Vagina (tissue), 2 donors: ENCODE measurements at places on chromosomes 6 and 20.

DNA sequence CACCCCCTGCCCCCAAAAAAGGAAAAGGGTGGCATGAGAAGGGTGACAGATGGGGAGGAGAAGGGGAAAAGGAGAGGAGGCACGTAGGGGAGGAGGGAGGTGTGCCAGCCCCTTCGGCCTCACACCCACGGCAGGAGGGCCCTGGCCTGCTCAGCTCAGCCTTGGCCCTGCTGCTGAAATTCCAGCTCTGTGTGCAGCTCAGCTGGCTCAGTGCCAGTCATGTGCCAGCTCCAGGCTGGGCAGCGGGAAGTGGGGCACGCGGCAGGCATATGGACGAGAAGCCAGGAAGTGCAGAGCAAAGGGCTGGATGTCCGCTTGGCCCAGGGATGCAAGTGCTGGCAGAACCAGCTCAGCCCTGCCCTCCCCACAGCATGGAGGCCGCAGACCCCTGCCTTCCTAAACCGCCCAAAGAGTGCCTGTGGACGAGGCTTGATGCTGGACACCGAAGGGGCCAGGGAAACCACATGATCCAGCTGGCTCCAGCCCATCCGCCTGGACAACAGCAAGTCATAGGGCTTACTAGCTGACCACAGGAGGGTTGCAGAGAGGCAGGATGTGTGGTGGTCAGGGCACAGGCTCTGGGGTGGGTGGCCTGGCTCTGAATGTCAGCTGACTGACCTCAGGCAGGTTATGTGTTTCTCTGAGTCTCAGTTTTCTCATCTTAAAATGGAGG lies 60.2 kb downstream of the NOL4L start:
- DNase-seq, result no peak

GRCh38 chr6:119096721-119097565 lies 18.5 kb upstream of the FAM184A start:
- peak; percentile 93 for DNase-seq

GRCh38 chr6:151269321-151269995 lies 29.7 kb downstream of the AKAP12 start:
- DNase-seq, result no peak

- no peak for DNase-seq
Observed at GRCh38 chr6:50936277-50936681, 117.6 kb downstream of the TFAP2B start.

DNA sequence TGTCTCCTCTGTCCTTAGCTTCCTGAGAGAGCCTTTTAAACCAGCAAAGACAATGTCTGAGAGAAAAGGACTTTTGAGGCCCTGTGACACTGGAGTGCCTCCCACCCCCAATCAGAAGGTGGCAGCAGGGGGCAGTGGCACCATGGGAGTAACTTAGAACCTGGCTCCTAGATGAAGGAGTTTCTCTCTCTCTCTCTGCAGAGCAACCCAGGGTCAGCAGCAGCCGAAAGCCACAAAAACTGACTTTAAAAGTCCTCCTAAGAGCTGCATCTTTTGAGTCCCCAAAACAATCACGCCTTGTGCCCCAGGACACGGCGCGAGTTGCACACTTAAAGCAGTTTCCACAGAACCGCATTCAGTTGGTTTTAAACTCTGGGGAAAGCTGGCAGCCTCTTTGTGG lies 5.3 kb upstream of the TCP11 start:
- no peak for DNase-seq

DNA sequence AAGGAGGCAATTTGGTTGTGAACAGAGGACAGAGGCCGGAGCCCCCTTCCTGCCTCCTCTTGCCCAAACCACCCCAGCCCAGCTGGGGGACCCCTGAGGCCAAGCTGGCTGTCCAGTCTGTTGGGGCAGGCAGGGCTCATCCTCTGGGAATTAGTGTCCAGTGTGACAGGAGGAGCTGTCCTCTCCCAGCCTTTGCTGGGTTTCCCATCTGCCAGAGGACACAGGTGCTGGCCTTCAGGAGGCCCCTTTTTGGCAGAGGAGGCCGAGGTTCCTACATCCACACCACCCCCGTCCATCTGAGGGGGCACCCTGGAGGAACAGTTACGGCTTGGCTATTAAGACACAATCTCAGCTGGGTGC lies 44.7 kb upstream of the MDGA1 start:
- DNase-seq, result no peak

GRCh38 chr6:9576521-9576920 lies 838.4 kb downstream of the TFAP2A start:
- DNase-seq, result no peak

- DNase-seq, result no peak
Observed at GRCh38 chr6:160388922-160389321, 40.7 kb downstream of the SLC22A3 start.
